AML-193 (cell line): ENCODE measurements at places on chromosomes 1 and 21.

GRCh38 chr1:204171751-204172178 is 5.6 kb upstream of the REN start:
- no peak for DNase-seq

DNA sequence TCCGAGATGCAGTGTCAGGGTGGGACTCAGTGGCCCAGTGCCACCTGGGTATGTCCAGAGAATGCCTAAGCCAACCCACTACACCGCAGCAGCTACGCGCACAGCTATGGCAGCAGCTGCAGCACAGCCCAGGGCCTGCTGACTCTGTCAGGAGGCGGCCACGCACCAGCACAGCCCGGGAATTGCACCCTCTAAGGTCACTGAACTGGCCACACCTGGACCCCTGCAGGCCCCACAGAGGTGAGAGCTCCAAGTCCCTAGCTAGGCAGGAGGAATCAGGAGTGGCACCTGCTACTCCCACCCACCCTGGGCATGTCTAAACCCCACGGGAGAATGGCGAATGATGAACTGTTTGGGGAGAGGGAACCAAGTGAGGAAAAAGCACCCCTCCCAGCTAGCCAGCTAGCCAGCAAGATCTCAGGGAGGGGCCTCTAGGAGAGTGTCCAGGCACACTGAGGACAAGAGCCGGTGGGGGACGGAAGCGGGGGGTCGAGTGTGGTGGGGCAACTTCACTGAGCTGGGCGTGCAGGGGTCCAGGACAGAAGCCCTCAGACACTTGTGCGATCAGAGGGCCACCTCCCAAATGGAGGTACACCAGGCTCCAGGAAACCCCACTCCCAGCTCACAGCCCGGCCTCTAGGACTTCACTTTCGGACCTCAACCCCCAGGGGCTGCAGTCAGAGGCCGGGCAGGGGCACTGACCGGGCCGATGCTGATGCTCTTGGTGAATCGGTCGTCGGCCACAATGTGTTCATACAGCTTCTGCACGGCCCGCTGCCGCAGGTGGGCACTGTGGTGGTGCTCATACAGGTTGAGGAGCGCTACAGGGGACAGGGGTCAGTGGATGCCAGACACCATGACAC is 13.9 kb downstream of the LSS start:
- no peak for DNase-seq

DNA sequence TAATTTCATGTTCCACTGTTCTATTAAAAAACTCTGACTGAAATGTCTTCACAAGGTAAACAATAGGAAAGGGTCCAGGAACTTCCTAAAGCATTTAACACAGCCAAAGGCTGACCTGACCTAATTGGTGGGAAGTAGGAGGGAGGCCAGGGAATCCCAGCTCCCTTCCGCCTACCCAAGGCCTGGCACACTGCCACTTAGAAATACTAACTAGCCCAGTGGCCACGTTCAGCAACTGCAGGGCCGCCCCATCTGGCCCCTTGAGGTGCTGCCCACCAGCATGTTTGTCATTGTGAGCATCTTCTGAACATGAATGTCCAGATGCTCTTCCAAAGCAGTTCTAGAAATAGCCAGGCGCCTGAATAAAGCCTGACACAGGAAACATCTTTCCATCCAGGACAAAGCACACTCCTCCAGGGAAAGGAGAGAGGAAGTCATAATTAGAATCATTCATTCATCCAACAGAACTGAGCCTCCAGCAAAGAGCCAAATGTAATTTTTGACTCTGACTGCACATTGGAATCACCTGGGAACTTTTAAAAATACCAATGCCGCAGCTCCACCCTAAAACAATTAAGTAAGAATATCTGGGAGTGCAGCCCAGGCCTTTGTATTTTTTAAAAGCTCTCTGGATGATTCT is 44.6 kb upstream of the BCL9 start:
- no peak for DNase-seq

DNA sequence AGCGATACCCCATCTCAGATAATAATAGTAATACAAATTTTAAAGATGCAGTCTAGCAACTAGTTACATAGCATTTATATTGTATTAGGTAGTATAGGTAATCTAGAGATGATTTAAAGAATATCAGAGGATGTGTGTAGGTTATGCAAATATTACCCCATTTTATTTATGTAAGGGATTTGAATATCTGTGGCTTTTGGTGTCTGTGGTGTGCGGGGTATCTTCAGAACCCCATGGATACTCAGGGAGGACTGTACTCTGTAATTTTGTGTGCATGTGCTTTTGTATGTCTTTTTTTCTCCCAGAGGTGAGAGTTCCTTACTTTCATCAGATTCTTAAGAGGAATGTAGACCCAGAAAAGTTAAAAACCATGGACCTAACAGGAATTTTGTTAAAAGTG is 12.8 kb downstream of the RNF2 start:
- DNase-seq: no peak

DNA sequence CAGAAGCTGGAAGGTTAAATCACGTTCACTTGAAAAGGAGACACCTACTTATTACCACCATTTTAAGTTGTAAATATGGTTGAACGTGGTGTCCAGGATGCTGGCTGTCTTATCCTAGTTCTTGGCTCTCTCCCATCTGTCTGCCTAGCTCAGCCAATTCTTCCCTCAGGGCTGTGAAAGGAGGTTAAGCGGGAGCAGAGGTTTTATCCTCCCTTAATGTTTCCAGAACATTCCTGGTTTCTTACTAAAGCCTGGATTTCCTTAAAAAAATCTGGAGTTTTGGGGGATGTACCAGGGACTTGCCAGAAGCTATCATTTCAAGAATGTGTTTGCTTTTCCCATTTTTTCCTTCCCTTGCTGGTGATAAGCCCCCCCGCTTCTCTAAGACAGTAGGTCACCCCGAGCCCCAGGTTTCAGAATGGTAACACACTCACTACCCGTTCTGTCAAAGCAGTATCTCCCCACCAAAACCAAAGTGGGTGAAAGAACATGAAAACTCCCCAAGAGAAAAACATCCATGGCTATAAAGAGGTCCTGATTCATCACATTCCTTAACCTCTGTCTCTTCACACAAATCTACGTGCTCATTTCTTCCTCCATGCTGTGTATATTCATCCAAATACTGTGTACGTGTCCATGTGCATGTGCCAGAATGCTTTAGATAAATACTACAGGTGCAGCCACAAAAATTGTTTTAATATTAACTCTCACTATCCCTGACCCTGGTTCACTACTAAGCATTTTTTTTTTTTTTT is 114.7 kb downstream of the MAP3K21 start:
- DNase-seq: no peak

- DNase-seq: no peak
Measured at GRCh38 chr1:244021427-244021826, 29.7 kb upstream of the ZBTB18 start.

DNA sequence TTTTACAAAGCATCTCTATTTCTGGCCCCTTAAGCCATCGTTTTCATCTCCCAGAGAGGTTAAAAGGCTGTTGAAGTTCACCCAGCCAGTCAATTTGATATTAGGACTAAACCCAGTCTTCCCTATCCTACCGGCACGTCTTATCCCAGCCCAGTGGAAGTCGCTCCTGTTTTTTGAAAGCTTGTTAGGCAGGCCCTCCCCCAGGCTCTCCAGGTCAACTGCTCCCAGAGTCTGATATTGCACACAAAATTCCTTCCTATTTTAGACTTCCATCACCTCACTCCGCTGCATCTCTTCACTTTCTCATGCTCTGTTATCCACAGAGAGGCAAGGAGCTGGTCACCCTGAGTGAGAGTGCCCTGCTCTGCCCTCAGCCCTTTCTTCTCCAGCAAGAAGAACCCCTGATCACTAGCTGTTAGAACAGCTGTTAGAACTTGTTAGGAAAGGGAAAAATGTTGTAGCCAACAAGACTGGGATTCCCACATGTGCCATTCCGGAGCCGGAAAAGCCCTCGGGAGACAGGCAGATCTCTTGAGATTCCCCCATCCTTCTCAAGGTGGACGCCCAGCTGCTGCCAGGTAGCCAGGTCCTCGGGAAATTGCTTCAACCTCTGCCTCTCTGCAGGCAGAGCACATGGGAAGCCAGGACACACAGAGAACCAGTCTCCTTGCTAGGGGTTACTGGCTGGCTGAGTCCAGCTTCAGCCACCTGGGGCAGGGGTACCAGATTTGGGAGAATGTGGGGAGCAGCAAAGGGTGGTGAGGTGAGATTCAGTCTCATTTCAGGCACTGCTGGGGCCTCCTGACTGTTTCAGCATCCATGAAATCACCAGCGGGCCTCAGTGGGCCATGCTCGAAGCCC is 25.7 kb downstream of the PLXNA2 start:
- no peak for DNase-seq

GRCh38 chr1:64472805-64473204 is 2.9 kb downstream of the CACHD1 start:
- no peak for DNase-seq

DNA sequence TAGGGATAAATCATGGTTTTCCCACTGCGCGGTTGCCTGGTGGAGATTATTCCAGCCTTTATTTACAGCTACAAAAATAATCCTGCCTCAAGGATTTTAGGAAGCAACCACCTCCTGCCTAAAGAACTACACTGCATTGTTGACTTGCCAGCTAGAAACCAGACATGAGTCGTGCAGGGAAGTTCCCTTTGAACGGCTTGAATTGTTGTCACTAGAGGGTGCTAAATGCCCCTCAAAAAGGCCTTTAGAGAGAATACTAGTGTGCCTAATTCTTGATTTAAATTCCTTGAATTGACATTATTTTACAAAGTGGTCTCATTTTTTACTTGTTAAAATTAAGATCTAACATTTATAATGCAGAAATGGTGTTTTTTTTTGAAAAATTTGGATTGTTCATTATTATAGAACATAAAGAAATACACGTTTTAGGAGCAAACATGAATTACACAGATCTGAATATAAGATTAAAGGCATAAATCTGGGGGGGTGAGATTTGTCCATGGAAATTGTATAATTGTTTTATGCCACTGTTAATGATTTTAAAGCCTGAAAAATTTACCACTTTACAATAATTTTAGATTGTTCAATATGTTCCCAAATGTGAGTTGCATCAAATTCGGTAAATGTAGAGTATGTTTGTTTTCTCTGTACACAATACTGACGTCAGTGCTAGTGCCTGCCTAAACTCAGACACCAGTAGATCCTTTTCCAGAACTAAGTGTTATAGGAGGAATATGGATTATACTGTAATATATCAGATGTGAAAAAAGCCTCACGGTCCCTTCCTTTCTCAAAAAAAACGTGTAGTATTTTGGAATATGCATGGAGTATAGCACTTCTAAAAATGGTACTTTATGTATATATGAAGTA is 7.6 kb upstream of the ERG start:
- peak; percentile 70 for DNase-seq

DNA sequence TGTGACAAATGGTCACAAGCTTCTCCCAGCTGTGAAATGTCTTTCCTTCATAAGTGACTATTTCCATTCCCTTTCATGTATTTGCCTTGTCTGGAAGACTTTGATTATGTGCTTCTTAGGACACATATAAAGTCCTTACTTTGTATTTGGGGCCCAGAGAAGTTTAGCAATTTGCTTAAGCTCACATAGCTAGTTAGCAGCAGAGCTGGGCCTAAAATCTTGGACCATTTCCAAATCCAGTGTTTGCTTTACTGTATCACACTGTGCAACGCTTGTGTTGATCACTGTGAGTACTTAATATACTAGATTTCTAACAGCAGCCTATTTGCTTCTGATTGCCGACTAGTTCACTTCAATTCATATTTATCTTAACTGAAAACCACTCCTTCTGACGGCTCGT is 2.2 kb upstream of the KCNA3 start:
- no peak for DNase-seq

GRCh38 chr1:112356765-112357164 is 39.2 kb upstream of the CTTNBP2NL start:
- no peak for DNase-seq

DNA sequence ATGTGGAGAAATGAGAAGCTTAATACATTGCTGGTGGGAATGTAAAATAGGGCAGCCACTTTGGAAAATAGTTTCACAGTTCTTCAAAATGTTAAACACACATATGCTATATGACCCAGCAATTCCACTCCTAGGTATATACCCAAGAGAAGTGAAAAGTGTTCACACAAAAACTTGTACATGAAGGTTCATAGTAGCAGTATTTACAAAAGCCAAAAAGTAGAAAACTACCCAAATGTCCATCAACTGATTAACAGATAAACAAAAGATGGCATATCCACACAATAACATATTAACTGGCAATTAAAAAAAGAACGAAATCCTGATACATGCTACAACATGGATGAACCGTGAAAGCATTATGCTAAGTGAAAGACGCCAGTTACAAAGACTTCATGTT is 33.7 kb downstream of the ARHGEF11 start:
- DNase-seq: no peak

DNA sequence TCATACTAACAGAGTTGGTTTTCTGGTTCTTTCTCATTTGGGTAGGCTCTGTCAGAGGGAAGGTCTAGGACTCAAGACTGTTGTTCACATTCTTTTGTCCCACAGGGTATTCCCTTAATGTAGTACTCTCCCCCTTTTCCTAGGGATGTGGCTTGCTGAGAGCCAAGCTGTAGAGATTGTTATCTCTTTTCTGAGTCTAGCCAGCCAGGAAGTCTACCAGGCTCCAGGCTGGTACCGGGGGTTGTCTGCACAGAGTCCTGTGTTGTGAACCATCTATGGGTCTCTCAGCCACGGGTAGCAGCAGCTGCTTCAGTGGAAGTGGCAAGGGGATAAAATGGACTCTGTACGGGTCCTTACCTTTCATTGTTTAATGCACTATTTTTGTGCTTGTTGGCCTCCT is 226.4 kb downstream of the LBR start:
- DNase-seq: no peak

DNA sequence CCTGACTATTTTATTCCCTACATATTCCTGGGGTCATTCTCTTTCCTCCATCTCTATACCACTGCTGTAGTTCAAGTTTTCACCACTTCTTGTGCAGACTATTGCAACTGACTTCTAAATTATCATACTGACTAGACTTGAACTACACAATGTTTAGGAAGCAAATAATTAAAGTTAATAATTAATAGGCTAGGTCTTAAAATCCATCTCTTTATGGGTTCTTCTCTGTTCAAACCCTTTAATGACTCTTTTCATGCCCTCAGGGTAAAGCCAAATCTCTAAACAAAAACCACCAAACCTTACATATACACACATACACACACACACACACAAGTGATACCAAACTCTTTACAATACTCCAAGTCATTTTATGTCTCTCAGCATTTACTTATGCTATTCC is 22.3 kb upstream of the MOB3C start:
- no peak for DNase-seq

- DNase-seq: no peak
Measured at GRCh38 chr1:50488876-50489275, 65.6 kb upstream of the DMRTA2 start.

GRCh38 chr1:236882678-236883077 is 87.6 kb downstream of the MTR start:
- DNase-seq: no peak

DNA sequence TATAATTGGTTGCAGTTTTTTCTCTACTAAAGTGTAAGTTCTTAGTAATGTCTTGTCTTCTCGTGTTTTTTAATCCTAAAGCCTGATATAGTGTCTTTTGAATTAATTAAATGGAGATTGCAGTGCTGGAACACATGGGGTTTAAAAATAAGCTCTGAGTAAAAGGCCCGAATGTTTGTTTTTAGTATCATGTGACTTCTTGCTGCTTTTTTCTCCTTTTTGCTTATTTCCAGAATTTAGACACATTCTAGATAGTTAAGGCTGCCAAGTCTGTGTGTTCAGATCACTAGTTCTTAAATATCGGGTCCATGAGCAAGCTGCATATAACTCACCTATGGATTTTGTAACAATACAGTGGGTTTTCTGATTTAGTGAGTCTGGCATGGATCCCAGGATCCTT is 27.5 kb downstream of the KCTD3 start:
- DNase-seq: no peak

- DNase-seq: peak; percentile 10
Measured at GRCh38 chr1:31750858-31751510, 13.2 kb downstream of the ADGRB2 start.
